Osteocyte (in vitro differentiated cells): ENCODE measurements at places on chromosomes 11 and 22. TPM values are rescaled to one million over a fixed set of nuclear protein-coding genes. Genes with fewer than 3 reads are reported as not detected.

- no peak overlapping the region for H3K27ac ChIP-seq
- no peaks in the 10 kb centered on the region for H3K27me3 ChIP-seq
- peaks cover 34% of the 10 kb centered on the region for H3K36me3 ChIP-seq
- no peak for DNase-seq
Observed at GRCh38 chr11:14269692-14270573, 89.0 kb downstream of the RRAS2 start.

GRCh38 chr11:31764261-31764660 lies 46.9 kb downstream of the PAX6 start:
- H3K4me3 ChIP-seq: no peak overlapping the region
- H3K4me1 ChIP-seq: no peaks in the 10 kb centered on the region
- no peak for DNase-seq
- peaks cover 4% of the 10 kb centered on the region for H3K27me3 ChIP-seq

DNA sequence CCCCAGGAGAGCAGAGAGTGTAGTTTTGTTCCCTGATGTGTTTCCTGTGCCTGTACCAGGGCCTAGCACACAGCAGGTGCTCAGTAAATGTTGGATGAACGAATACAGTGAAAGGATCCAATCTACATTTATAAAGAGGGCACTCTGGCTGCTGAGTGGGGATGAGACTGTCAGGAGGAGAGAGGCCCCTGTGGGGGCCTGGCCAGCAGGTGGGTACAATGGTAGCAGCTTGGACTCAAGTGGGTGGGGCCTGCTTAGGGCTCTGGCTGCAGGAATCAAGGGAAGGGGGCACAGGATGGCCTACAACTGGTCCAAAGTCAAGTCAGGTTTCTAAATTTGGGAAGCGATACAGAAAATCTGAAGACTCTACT lies 156.6 kb upstream of the GRK3 start:
- H3K4me1 ChIP-seq: peaks cover 24% of the 10 kb centered on the region
- DNase-seq: no peak
- H3K4me3 ChIP-seq: no peak overlapping the region
- H3K36me3 ChIP-seq: no peaks in the 10 kb centered on the region

DNA sequence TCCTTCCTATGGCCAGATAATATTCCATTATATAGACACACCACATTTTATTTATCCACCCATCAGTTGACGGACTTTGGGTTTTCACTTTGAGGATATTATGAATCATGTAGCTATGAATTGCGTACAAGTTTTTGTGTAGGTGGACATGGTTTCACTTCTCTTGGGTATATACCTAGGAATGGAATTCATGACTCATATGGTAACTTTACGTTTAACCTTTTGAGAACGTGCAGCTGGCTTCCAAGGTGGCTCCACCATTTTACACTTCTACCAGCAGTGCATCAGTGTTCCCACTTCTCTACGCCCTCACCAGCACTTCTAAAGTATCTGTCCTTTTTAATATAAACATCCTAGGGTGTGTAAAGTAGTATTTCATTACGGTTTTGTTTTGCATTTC lies 112.0 kb downstream of the PLEKHA7 start:
- H3K4me1 ChIP-seq: peaks cover 9% of the 10 kb centered on the region
- no peak overlapping the region for H3K27ac ChIP-seq
- no peak overlapping the region for H3K4me3 ChIP-seq
- no peaks in the 10 kb centered on the region for H3K27me3 ChIP-seq
- no peaks in the 10 kb centered on the region for H3K36me3 ChIP-seq

- no peak overlapping the region for H3K27ac ChIP-seq
- no peak overlapping the region for H3K4me3 ChIP-seq
- no peaks in the 10 kb centered on the region for H3K27me3 ChIP-seq
- no peaks in the 10 kb centered on the region for H3K4me1 ChIP-seq
Observed at GRCh38 chr11:17601676-17602075, 54.6 kb downstream of the OTOG start.

DNA sequence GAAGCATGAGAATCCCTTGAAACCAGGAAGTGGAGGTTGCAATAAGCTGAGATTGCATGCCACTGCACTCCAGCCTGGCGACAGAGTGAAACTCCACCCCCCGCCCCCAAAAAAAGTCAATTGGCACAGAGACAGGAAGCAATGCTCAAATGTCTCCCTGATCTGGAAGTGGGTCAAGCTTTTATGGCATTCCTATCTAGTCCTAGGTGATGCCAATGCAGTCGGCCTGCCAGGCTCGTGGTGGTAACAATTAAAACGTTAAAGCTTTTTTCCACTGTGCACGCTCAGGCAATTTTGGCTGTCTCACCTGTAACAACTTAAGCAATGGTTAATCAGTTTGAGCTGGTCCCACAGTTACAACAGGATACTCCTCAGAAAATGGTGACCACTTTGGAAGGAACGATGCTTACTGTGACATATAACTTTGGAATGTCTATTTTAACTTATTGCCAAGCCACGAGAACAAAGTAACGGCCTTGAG lies 18.9 kb upstream of the PISD start:
- H3K4me3 ChIP-seq: no peak overlapping the region
- H3K27me3 ChIP-seq: no peaks in the 10 kb centered on the region
- DNase-seq: no peak

DNA sequence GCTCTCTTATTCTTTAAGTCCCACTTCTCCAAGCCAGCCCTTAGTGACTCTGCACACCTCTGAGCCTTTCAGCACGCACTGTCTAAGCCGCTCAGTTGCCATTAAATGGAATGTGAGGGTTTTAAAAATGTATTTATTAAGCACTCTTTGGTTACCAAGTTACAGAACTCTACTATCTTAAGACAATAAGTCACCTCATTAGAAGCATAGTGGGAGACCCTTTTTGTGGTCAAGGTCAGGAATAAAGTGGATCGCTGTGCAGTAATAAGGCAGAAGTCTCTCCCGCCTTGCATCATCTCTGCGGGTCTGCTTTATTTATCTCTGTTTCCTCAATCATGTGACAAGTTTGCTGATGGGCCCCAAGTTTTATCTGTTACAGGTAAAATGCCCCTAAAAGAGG lies 11.9 kb downstream of the SLC25A18 start:
- no peak for DNase-seq
- H3K27me3 ChIP-seq: no peaks in the 10 kb centered on the region
- peaks cover 33% of the 10 kb centered on the region for H3K4me1 ChIP-seq
- no peak overlapping the region for H3K4me3 ChIP-seq
- no peaks in the 10 kb centered on the region for H3K36me3 ChIP-seq

- H3K27ac ChIP-seq: no peak overlapping the region
- H3K4me1 ChIP-seq: no peaks in the 10 kb centered on the region
Observed at GRCh38 chr11:64545619-64546018, 45.4 kb upstream of the SLC22A12 start.

- no peaks in the 10 kb centered on the region for H3K27me3 ChIP-seq
- H3K4me1 ChIP-seq: peaks cover 45% of the 10 kb centered on the region
- DNase-seq: no peak
- H3K27ac ChIP-seq: peak overlapping the region; percentile 97
Observed at GRCh38 chr11:90221803-90222458, 918 bp downstream of the CHORDC1 start.

GRCh38 chr22:33756508-33756949 lies 163.7 kb downstream of the LARGE1 start:
- no peaks in the 10 kb centered on the region for H3K27me3 ChIP-seq
- no peak overlapping the region for H3K27ac ChIP-seq
- DNase-seq: no peak
- H3K36me3 ChIP-seq: peaks cover 4% of the 10 kb centered on the region
- no peak overlapping the region for H3K4me3 ChIP-seq

- peaks cover 31% of the 10 kb centered on the region for H3K27me3 ChIP-seq
- H3K36me3 ChIP-seq: no peaks in the 10 kb centered on the region
- peak; percentile 76 for DNase-seq
- H3K27ac ChIP-seq: no peak overlapping the region
- H3K4me1 ChIP-seq: peaks cover 14% of the 10 kb centered on the region
Observed at GRCh38 chr11:2211113-2211971, 39.7 kb upstream of the TH start.

DNA sequence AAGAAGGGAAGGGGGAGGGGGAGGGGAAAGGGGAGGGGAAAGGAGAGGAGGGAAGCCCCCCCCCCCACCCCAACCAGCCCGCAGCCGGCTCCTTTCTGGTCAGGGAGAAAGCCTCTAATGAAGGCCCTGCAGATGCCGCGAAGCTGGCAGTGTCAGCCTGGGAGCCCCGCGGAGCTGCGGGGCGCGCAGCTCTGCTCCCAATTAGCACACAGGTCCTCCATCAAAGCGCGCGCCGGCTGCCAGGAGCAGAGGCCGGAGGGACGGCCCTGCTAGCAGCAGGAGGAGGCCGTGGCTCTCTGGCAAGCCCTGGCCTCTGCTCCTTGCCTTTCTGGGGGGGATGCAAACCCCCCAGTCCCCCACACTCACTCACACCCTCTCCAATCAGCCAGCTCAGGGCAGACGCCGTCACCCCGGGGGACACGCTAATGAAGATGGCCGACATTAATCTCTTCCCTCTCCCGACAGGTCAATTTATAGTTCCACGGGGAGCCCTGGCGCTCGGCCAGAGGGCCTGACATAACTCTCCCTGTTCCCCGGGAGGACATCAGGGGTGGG lies 70.5 kb upstream of the TCF20 start:
- H3K36me3 ChIP-seq: no peaks in the 10 kb centered on the region
- H3K4me3 ChIP-seq: no peak overlapping the region
- no peak overlapping the region for H3K27ac ChIP-seq
- no peak for DNase-seq
- H3K27me3 ChIP-seq: peaks cover 2% of the 10 kb centered on the region

GRCh38 chr11:40280159-40281051 lies 1179.0 kb downstream of the LRRC4C start:
- no peaks in the 10 kb centered on the region for H3K36me3 ChIP-seq
- H3K4me1 ChIP-seq: no peaks in the 10 kb centered on the region
- no peak for DNase-seq
- peaks cover 34% of the 10 kb centered on the region for H3K27me3 ChIP-seq
- H3K4me3 ChIP-seq: no peak overlapping the region
- no peak overlapping the region for H3K27ac ChIP-seq

GRCh38 chr11:19832086-19832750 lies 119.6 kb downstream of the NAV2 start:
- no peak overlapping the region for H3K4me3 ChIP-seq
- H3K27ac ChIP-seq: no peak overlapping the region
- DNase-seq: no peak

DNA sequence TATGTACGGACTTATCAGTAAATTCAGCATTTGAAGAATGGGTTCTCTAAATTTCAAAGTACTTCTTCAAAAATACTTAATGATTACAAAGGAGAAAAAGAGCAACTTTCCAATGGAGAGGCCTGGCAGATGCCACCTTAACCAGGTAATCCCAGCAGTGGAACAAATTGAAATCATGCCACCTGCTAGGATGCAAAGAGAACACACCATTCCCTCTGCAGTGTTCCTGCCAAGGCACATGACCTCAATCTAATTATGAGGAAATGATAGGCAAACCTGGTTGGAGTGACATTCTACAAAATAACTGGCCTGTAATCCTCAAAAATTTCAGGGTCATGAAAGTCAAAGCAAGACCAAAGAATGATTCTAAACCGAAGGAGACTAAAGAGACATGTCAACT lies 21.5 kb downstream of the TNRC6B start:
- peaks cover 59% of the 10 kb centered on the region for H3K4me1 ChIP-seq
- H3K36me3 ChIP-seq: peaks cover 4% of the 10 kb centered on the region
- H3K4me3 ChIP-seq: no peak overlapping the region
- H3K27ac ChIP-seq: no peak overlapping the region
- DNase-seq: no peak
- no peaks in the 10 kb centered on the region for H3K27me3 ChIP-seq

DNA sequence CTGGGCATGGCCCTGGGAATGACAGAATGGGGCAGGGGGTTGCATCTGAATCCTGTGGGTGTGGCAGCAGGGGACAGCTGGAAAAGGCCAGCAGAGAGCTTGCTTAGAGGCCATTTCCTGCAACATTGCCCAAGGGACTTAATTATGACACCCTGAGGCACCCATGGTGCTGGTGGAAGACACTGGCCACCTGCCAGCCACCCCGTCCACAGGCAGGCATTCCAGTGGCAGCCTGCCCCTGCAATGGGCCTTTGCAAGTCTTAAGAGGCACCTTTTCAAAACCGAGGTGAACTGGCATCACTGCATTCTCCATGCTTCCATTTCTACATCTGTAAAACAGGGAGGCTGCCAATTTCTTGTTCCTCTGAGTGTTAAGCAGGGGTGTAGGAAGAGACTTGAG lies 21.6 kb upstream of the SUSD2 start:
- no peak overlapping the region for H3K4me3 ChIP-seq
- H3K36me3 ChIP-seq: no peaks in the 10 kb centered on the region
- no peak overlapping the region for H3K27ac ChIP-seq

DNA sequence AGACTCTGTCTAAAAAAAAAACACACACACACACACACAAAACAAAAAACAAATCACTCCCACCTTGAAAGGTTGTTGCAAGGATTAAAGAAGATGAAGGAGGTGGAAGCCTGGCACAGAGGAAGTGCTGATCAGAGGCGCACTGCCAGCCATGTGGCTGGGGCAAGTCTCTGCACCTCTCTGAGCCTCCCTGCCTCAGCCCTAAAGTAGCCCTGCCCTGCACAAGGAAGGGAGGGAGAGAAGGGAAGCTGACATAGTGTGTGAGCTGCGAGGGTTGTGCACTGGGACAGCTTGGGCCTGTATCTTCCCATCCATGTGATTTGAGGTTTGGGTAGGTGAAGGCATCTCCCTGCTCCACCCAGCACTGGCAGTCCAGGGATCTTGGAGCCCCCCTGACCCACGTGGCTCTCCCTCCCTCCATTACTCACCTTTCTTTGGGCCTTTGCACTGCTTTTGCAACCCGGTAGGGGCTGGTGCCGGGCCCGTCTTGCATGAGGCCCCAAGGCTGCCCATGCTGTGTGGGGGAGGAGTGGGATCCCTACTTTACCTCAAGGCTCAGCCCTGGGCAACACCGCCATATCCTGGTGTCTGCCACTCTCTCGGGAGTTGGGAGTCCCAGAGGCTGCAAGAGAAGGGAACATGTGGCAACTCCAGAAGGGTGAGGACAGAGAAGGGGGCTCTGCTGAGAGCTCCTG lies 30.5 kb downstream of the IFT27 start:
- H3K36me3 ChIP-seq: no peaks in the 10 kb centered on the region
- H3K4me1 ChIP-seq: no peaks in the 10 kb centered on the region
- peak; percentile 80 for DNase-seq
- peaks cover 25% of the 10 kb centered on the region for H3K27me3 ChIP-seq
- no peak overlapping the region for H3K4me3 ChIP-seq

DNA sequence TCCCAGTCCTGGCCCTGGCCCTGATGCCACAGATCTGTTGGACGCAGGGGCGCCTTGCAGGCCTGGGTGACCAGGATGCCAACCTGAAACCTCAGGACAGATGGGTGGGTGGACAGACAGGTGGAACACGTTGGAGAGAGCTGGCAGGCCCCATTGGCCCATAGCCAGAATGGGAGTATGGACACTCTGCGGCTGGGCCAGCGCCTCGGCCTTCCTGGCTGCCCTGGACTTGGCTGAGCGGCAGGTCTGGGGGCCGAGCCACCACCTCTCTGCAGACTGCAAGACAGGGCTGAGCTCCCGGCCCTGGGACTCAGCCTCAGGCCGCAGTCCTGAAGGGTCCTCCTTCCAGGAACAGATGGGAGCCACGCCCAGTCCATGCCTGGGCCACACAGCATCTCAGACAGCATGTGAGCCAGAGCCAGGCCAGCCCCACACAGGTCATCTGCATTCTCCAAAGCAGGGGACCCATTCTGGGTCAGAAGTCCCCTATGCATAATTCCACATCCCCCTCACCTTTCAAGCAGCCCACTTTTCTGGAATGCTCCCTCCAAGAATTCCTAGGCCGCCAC lies 14.1 kb downstream of the WNT7B start:
- H3K4me3 ChIP-seq: no peak overlapping the region
- no peak for DNase-seq
- peaks cover 22% of the 10 kb centered on the region for H3K4me1 ChIP-seq
- H3K27ac ChIP-seq: no peak overlapping the region

Gene ZBTB16
- total RNA-seq: 19.1 and 20.3 TPM in 2 replicates

Gene E2F8
- total RNA-seq: 1.7 and 2.1 TPM in 2 replicates

Gene GRIA4
- not detected in 2 replicates for total RNA-seq

Gene NF2
- total RNA-seq: 67.9 and 71.0 TPM in 2 replicates

Gene FAM181B
- 0.26 and 0.35 TPM in 2 replicates for total RNA-seq

Gene GLB1L3
- not detected in 2 replicates for total RNA-seq

Gene SLC22A8
- total RNA-seq: not detected in 2 replicates

Gene CHADL
- 0.43 TPM in 1 of 2 replicates, not detected in the other for total RNA-seq
